ENCODE measurements at places on chromosomes 4 and X.

DNA sequence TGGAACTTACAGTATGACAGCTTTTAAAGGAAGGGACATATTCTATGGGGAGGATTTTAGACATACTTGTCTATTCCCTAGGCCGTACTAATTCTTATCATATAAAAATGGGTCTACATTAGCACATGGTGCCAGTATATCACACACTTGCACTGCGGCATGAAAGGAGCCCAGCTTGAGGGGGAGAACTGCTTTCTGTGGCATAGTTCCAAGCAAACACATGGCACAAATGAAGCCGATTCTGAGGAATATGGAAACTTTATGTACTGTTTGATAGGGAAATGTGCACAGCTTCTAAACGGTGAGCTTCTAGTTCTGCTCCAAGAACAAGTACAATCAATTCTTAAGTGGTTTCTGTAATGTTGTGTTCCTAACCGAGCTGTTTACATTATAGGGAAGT is 675.6 kb upstream of the FTHL17 start:
- no peak for DNase-seq

- peak; percentile 27 for DNase-seq
Measured at GRCh38 chr4:187937557-187937956, 58.0 kb upstream of the ZFP42 start.

DNA sequence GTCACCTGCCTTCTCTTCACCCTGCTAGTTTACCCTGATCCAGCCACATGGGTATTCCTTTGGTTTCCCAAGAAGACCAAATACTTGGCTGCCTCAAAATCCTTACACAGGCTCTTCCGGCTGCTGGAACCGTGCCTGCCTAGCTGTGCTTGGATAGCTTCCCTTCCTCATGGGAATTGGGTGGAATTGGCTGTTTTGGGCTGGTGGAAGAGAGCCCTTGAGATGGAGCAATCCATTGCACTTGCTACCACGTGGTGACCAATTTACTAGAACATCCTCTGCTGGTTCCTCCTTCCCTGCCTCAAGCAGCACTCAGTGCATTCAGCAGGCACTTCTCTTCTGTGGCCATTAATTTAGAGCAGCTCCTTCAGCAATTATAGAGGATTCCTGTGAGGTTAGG is 119.3 kb upstream of the AP1S2 start:
- DNase-seq, result no peak

DNA sequence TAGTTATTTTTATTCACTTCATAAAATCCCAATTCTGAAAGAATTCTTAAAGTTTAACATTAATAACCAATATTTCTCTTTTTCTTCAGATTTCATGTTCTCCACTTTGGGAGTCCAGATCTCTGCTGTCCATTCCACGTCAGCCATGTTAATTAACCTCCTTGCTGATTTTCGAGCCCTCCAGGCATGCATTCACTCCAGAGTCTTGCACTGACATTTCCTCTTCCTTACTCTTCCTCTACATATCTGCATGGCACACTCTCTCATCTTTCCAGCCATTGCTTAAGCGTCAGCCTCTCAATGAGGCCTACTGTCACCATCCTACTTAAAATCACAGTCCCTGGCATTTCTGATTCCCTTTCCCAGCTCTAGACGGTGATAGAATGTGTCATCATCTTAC is 144.8 kb downstream of the MAD2L1 start:
- DNase-seq, result no peak

DNA sequence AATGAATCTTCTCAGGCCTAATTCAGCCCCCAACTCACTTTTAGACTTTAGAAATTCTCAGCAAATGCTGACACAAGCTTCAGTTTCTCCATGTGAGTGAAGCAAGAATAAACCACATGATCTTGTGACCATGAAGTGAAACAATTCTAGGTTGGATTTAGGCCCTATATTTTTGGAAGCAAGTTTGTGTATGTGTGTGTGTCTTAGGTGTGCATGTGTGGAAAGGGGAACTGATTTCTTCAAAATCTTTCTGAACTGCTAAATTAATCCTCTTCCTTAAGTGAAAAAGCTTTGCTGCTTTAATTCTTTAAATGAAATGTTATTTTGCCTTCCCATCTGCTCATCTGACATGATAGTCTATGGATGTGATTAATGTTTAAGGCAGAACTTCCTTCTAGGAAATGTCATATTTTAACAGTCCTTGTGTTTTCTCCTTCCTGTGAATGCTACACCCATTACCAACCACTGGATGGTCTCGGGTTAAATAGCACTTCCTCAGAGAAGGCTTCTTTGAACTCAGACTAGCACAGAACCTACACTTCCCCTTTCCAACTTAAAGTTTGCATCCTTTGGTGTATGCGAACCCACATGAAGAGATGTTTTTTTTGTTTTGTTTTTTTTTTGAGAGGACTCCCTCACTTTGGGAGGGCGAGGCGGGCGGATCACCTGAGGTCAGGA is 1.2 kb upstream of the TMEM144 start:
- DNase-seq, result no peak

- no peak for DNase-seq
Measured at GRCh38 chr4:170697845-170698244, 608.1 kb upstream of the AADAT start.

Measured in H7 (cell line).